ENCODE measurements at places on chromosomes 13 and 19.

DNA sequence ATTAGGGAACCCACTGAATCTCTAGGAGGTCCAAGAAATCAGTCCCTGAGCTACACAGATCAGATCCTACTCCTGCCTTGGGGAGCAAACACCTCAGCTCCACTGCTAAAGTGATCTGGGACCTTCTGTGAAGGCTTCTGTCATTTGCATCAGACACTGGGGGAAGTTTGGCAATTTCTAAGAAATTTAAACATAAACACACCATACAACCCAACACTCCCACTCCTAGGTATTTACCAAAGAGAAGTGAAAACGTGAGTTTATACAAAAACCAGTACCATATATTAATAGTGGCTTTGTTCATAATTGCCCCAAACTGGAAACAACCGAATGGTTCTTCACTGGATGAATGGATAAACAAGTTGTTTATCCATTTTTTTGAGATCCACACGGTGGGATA lies 7.3 kb upstream of the TYROBP start:
- DNase-seq: no peak

- no peak for DNase-seq
These were observed 41.9 kb downstream of the GPC6 start for GRCh38 chr13:93268327-93269028.

DNA sequence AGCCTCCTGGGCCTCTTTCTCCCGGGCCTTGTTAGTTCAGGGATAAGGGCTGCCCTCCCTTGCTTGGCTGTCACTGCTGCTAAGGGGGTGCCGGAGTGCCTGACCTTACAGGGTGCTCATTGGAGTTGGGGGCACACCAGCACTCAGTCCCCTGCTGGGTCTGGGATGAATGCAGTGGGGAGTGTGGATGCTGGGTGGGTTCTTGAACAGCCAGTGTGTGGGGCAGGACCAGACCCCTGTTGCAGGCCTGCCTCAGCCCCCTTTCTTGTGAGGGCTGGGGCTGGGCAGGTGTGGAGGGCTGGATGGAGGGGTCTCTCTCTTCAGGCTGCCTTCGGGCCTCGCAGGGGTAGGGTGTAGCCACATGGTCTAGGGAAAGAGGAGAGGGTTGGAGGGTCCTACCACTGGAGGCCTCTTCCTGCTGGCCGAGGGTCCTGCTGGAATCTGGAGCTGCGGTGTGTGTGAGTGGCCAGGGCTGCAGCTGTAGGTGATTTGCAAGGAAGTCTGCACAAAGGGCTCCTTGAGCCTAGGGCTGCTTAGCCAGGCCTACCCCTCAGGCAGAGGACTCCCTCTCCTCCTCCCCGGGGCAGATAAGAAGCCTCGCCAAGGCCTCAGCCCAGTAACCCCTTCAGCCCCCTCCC lies 3.2 kb downstream of the CEBPA start:
- peak; percentile 72 for DNase-seq

DNA sequence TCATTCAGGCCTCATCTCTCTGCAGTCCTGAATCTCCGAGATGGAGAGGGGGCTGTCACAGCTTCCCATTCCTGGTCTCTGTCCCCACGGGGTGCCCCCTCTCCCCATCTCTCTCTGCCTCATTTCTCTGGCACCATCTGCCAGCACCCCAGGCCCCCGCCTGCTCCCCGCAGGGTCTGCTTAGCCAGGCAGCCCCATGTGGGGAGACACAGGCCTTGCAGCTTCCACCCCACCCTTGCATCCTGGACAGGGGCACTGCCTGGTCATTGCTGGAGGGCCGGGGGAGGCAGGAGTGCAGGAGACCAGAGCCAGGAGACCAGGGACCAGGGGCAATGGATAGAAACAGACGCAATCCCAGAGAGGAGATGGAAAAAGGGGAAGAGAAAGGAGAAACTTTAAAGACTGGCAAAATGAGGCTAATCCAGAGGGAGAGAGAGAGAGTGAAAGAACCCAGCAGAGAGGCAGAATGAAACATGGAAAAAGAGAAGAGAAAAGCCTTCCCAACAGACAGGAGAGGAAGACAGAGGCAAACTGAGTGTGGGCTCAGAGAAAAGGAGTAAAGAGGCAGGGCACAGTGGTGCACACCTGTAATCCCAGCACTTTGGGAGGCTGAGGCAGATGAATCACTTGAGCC lies 8.8 kb upstream of the GIPR start:
- no peak for DNase-seq

- DNase-seq: no peak
These were observed 323.9 kb downstream of the MZT1 start for GRCh38 chr13:72403396-72404010.

DNA sequence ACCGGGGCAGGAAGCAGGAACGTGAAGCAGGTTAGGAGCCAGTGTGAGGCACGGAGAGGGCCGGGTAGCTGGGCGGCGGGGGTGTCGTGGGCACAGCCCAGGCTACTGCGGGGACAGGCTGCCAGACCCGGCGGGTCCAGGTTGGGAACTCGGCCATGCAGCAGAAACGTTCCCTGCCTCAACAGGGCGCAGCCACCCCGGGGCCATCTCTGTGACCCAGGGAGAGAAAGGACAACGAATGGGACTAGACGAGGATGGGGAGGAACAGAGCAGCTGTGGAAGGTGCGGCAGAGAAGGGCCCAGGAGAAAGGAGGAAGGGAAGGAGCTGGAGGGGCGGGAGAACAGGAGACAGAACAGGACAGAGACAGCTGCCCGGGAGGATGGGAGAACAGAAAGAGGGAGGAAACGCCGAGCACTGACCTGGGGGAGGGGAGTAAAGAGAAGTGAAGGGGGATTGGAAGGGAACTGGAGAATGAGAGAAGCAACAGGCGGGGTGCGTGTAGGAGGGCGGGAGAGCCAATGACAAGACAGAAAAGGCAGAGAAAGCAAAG lies 12.9 kb upstream of the GARIN5A start:
- no peak for DNase-seq

GRCh38 chr19:46670813-46671212 lies 9.8 kb upstream of the DACT3 start:
- no peak for DNase-seq

- peak; percentile 2 for DNase-seq
These were observed 8.2 kb downstream of the GPC5 start for GRCh38 chr13:91406619-91407018.

GRCh38 chr13:72839831-72840426 lies 58.0 kb downstream of the PIBF1 start:
- DNase-seq: peak; percentile 78

DNA sequence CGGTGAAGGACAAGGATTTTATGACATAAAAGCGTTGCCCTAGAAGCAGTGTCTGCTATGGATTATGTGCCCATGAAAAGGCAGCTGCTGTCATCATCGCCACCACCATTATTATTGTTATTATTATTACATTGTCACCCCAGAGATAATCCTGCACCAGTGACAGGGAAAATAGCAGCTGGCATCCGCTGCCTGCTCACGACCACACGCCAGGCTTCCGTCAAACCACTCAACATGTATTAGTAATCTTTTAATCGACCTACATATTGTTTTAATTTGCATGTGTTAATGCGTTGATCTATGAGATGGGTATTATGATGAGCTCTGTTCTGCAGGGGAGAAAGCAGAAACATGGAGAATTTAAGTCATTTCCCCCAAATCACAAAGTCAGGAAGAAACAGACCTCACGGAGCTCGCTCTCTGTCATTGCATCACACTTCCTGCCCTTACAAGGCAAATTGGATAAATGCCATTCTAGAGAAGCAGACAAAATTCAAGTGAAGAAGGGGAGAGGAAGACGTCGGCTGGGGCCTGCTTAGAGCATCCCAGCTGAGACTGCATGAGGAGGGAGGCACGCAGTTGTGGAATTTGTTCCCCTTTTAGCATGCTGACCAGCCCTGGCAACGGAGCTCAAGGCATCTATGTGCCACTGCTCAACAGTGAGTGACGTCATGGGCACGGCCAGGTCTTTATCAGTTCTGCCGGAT lies at the start of gene FFAR3:
Gene FFAR3 (plus strand): TSS at position 594 of the 707 bp plus-strand sequence. CDS start 431 bp downstream, outside the sequence.
- DNase-seq: peak; percentile 17

GRCh38 chr13:99948907-99949678 lies 22.5 kb downstream of the ZIC5 start:
- no peak for DNase-seq

DNA sequence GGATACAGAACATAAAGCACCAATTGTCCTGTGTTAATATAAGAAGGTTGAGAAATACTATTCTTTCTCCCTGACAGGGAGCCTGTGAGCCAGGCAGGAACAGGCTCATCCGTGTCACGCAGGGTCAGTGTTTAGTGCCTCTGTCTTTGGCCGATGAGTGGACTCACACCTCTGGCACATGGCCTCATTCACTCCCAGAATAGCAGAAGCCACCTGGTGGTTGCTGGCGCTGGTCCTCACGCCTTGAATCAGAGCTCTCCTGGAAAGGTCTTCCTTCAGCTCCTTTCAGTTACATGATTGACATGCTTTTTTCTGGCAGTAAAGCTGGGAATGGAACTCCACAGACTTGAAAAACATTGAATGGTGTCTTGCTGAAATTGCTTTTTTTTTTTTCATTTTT lies 28.1 kb upstream of the SIAH3 start:
- DNase-seq: no peak

GRCh38 chr13:42893214-42893671 lies 98.8 kb downstream of the EPSTI1 start:
- DNase-seq: no peak

GRCh38 chr13:29922281-29922821 lies 71.9 kb upstream of the UBL3 start:
- no peak for DNase-seq

- DNase-seq: no peak
These were observed 352.2 kb upstream of the OBI1 start for GRCh38 chr13:79011179-79011578.

GRCh38 chr13:37443538-37443937 lies 155.0 kb downstream of the POSTN start:
- DNase-seq: no peak

DNA sequence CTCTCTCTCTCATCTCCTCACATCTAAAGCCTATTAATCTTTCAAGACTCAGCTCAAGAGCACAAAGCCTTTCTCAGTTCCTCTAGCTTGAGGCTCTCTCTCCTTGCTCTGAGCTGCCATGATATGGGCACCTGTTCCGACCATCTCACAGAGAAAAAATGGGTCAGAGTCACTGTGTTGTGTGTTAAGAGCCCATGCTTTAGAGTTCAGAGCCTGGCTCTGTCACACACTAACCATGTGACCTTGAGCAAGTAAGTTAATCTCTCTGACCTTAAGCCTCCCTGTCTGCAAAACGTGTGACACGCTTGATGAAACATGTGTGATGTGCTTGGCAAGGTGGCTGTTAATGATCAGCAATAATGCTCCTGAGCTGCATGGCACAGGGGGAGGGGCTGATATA lies 245.2 kb downstream of the DLEU7 start:
- DNase-seq: no peak

DNA sequence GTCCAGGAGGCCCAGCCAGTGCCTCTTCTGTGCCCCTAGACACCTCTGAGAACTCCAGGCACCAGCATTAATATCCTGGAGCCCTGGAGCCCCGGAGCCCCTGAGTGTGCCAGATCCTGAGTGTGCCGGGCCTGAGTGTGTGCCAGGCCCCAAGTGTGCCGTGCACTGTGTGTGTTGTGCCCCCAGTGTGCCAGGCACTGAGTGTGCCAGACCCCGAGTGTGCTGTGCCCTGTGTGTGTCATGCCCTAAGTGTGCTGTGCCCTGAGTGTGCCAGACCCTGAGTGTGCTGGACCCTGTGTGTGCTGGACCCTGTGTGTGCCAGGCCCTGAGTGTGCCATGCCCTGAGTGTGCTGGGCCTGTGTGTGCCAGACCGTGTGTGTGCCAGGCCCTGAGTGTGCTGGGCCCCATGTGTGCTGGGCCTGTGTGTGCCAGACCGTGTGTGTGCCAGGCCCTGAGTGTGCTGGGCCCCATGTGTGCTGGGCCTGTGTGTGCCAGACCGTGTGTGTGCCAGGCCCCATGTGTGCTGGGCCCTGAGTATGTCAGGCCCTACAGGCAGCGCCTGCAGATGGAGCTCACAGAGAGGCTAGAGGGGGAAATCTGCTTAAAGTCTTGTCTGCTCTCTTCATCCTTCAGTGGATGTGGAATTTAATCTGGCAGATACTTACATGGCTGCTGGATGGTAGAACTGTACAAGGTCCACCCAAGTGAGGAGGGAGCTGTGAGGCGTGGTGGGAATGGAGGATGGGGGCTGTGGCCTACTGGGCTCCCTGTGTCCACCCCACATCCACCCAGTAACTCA lies 53.9 kb downstream of the C13orf46 start:
- DNase-seq: no peak

GRCh38 chr13:79225487-79226232 lies 180.4 kb downstream of the RBM26 start:
- DNase-seq: peak; percentile 95

DNA sequence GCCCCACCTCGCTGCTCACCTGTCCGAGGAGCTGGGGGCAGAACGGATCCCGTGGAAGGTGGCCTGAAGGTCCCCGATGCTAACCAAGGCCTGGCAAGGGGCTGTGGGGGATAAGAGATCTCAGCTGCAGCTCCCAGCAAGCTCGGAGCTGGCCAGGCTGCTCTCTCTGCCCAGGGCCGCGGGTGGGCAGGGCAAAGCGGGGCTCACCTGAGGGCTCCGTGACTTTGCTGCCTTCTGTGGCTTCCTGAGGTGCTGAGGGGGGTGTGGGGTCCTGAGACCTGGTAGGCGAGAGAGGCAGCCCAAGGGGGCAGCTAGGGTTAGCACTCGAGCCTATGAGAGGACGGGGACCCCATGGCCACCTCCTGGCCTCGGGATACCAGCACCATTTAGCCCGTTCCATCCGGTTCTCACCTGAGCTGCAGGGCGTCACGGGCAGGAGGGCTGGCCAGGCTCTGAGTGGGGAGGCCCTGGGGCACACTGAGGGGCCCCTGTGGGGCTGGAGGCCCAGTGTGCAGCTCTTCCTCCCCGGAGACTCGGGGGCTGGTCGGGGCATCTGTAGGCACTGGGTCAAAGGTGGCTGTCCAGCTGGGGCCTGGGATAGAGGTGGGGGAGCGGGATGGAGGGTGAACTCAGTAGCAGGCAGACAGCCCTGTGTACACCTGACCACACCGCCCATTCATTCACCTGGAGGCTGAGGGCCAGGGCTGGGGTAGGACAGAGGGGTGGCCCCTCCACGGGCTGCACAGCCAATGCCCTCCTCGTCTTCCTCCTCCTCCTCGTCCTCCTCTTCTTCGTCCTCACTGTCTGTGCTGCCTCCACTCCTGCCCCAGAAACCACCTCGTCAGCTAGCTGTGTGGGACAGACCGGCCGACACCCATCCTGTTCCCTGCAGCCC lies 3.1 kb upstream of the TMEM86B start:
- DNase-seq: no peak

DNA sequence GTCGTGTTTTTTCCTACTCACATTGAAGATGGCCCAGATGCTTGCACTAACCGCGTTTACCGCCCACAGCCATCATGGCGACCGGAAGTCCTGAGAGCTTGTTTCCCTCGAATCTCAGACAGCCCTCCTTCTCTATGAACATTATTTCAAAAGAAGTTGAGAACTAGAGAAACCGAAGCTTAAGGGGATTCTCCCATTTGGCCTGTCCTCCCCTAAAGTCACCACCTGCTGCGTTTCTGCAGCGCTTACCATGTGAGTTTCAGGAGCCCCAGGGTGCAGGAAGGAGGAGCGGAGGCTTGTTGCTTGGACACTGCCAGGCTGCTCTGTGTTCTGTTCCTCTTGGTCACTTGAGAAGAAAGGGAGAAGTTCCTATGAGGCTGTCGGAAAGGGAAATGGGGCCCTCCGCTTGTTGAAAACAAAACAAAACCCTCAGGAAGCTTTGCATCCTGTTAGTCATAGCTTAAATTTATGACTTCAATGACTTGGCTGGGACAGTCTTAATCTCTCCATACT lies 6.2 kb downstream of the CARD8 start:
- no peak for DNase-seq
